ENCODE measurements at places on chromosomes 4 and X.

GRCh38 chr4:22741744-22742143, 49.0 kb downstream of the GBA3 start:
- no peak overlapping the region for H3K27ac ChIP-seq
- DNase-seq, result no peak
- no peaks in the 10 kb centered on the region for H3K4me1 ChIP-seq
- no peaks in the 10 kb centered on the region for H3K36me3 ChIP-seq
- no peak overlapping the region for H3K4me3 ChIP-seq

DNA sequence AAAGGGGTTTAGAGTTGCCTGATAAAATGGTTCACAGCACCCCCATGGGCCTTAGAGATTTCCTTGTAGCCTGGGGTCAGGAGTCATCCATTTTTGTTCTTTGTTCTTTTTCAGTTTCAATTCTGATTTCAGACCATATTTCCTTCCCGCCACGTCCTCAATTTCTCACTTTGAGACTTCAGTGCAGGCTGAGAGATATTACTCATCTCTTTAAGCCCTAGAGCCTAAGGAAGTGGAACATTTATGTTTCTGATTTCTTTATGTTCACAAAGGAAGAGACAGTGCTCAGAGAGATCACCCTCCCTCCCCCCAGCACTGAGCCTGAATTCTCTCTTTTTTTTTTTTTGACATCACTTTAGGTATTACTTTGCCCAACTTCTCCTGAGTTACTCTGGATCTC, 56.3 kb downstream of the MSN start:
- H3K27me3 ChIP-seq, result no peaks in the 10 kb centered on the region
- DNase-seq, result peak; percentile 8

- no peak overlapping the region for H3K27ac ChIP-seq
- H3K4me3 ChIP-seq, result no peak overlapping the region
- no peaks in the 10 kb centered on the region for H3K36me3 ChIP-seq
- no peak for DNase-seq
- H3K4me1 ChIP-seq, result no peaks in the 10 kb centered on the region
- no peaks in the 10 kb centered on the region for H3K27me3 ChIP-seq
Measured at GRCh38 chrX:65195621-65196020, 219.4 kb upstream of the ZC4H2 start.

DNA sequence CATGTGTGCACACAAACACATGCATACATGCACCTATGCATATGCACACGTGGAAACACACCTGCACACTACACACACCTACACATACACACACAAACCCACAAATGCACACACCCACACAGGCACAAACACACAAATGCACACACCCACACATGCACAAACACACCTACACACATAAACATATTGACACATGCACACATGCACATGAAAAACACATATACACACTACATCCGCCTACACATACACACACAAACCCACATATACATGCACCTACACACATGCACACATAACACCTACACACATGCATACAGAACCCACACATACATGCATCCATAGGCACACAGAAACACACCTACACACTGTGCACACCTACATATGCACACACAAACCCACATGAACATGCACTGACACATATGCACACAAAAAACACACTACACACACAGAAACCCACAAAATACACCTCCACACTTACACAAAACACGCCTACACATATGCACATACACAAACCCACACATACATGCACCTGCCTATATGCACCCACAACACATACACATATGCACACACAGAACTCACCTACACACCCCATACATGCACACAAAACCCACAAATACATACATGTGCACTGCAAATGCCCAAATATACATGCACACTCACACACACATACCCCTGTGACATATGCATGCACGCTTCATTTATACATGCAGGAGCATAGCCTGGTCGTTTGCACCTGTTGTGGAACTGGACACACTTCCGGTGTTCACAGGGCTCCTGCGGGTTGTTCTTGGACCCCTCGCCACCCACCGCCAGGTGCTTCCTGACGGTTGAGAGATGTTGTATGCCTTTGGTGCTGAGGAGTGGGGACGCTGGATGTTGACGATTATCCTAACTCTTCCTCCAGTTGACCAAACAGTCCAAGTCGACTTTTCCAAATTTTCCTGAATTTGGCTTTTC, 22.1 kb downstream of the CD99 start:
- no peak for DNase-seq
- H3K27ac ChIP-seq, result no peak overlapping the region
- H3K4me1 ChIP-seq, result peaks cover 43% of the 10 kb centered on the region
- H3K4me3 ChIP-seq, result no peak overlapping the region
- peaks cover 26% of the 10 kb centered on the region for H3K36me3 ChIP-seq

GRCh38 chr4:24777536-24778463, 17.6 kb upstream of the SOD3 start:
- no peaks in the 10 kb centered on the region for H3K4me1 ChIP-seq
- DNase-seq, result no peak
- H3K4me3 ChIP-seq, result no peak overlapping the region
- no peak overlapping the region for H3K27ac ChIP-seq
- no peaks in the 10 kb centered on the region for H3K27me3 ChIP-seq

DNA sequence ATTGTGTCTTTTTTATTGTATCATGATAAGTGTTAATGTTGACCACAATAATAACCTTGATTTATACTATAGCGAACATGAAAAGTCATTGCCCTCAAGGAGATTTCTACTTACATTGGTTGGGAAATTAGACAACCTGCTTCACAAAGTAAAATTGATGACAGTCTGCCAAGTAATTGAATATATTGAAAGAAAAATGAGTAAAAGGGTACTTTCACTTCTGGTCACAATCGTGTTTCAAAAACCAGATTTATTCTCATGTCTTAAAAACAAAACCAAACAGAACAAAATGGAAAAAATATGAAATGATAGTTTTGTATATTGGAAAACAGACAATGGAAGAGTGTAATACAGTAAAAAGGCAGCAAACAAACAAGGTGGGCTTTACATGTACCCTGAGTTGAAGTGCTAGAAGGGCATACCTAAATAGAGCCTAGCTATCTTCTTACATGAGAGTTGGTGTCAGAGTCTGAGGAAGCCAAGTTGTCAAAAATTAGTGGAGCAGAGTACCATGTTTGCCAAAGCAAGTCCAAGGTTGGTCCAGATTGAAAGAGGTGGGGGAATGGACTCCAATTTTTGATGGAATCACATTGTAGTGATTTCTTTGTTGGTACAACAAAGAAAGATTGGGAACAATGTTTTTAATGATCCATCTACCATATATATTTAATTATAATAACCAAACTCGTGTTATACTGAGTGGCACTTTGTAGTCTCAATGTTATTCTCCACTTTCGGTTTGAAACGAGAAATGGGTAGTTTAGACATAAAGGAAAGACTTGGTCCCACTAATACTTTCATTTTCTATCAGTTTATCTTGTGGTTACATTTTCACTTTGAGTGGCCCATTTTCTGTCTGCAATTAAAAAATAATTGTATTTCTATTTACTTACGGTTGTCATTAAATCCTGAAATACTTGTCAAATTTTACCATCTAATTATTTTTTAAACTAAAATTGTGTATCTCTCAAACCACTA, 775.6 kb downstream of the STIM2 start:
- H3K4me3 ChIP-seq, result no peak overlapping the region
- H3K36me3 ChIP-seq, result no peaks in the 10 kb centered on the region
- H3K4me1 ChIP-seq, result no peaks in the 10 kb centered on the region
- no peak overlapping the region for H3K27ac ChIP-seq
- DNase-seq, result no peak
- H3K27me3 ChIP-seq, result no peaks in the 10 kb centered on the region

DNA sequence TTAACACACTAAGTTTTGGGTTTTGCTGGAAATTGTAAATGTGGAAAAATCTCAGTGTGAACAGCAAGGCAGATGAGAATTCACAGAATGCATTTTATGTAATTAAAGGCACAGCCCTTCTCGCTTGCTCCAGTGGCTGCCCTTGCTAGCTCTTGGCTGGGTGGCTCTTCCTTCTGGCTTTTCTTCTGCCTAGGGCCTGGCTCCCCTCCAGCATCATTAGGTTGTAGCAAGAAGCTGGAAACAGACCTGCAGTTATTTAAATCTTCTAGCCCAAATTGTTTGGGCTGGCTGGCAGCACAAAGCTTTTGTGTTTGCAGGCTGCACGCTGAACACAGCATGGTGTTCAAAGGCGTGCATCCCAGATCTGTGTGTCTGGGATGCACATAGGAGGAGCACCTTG, 56.5 kb downstream of the LIMCH1 start:
- no peaks in the 10 kb centered on the region for H3K36me3 ChIP-seq
- H3K4me1 ChIP-seq, result no peaks in the 10 kb centered on the region
- H3K27ac ChIP-seq, result no peak overlapping the region
- H3K27me3 ChIP-seq, result no peaks in the 10 kb centered on the region
- DNase-seq, result no peak
- H3K4me3 ChIP-seq, result no peak overlapping the region

DNA sequence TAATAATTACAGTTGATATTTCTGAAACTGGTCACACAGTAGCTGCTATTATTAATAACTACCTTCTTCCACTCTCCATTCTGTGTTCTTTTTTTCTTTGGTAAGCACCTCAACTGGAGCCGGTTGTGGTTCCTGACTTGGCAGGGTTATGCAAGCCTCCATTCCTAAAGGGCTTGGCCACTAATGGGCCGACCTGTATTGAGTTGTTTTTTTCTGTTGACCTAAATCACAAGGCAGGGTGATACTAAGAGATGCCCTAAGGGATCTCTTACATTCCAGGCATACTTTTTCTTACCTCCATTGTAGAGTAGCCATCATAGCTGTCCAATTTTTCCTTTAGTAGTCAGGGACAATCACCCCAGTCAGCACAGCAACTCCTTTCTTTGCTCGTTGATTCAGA, 1295.8 kb upstream of the ADGRL3 start:
- H3K36me3 ChIP-seq, result no peaks in the 10 kb centered on the region
- H3K4me3 ChIP-seq, result no peak overlapping the region
- DNase-seq, result no peak
- no peaks in the 10 kb centered on the region for H3K27me3 ChIP-seq
- H3K27ac ChIP-seq, result no peak overlapping the region

GRCh38 chr4:102994803-102995202, 24.7 kb downstream of the SLC9B1 start:
- no peak overlapping the region for H3K27ac ChIP-seq
- no peaks in the 10 kb centered on the region for H3K4me1 ChIP-seq
- DNase-seq, result no peak
- H3K27me3 ChIP-seq, result no peaks in the 10 kb centered on the region
- H3K4me3 ChIP-seq, result no peak overlapping the region
- H3K36me3 ChIP-seq, result no peaks in the 10 kb centered on the region

DNA sequence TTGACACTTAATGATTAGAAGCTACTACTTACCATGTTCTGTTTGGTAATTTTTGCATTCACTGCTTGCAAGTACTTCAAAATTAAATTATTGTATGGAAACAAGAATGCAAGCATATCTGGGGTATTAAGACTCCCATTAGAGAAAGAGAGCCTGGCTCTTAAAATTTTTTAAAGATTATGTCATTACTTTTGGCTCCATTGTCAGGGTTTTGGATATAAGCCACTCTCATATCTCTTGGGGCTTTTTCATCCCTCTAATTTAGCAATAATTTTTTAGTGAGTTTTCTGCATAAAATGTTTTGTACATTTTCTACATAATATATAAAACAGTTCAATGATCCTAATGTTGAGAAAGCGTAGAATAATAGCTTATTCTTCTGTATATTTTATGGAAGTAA, 49.4 kb downstream of the SLC9A6 start:
- no peak overlapping the region for H3K4me3 ChIP-seq
- no peak for DNase-seq
- H3K4me1 ChIP-seq, result no peaks in the 10 kb centered on the region
- peaks cover 7% of the 10 kb centered on the region for H3K36me3 ChIP-seq

DNA sequence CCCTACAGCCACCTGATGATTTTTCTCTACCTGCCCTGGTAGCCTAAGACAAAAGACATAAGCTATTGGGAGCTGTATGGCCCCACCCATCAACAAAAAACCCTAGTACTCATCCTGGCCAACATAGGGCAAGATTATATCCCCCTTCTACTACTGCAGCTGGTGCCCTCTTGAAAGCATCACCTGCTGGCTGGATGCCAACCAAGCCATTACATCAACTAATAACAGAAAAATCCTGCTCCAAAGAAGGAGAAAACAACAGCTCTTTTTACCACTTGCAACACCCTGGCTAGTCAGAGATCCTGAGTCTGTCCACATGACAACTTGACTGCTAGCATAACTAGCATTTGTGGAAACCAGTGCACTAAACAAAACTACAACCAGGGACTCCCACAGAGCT, 43.6 kb upstream of the UPRT start:
- H3K27me3 ChIP-seq, result no peaks in the 10 kb centered on the region
- DNase-seq, result no peak
- H3K27ac ChIP-seq, result no peak overlapping the region

DNA sequence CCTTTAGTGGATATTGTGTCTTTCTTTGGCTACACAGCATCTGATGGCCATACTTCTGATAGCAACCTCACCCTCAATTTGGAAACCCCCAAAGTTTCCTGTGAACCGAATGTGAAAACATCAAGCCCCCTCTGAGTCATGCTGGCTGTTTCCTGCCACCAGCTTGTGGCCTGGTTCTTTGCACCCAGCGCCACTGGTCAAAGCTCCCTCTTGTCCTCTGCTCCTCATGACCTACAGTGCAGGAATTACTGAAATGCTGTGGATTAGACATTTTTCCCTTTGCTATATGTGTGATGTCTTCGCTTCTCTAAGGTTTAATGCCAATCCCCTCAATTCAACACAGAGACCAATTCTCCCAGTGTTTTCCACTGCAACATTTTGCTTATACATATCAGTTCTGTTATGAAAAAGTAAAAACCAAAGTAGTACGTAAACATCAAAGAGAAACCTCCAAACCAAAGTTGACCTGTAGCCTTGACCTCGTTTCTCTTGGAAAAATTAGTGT, 224.0 kb upstream of the TENM3 start:
- H3K36me3 ChIP-seq, result no peaks in the 10 kb centered on the region
- H3K4me1 ChIP-seq, result no peaks in the 10 kb centered on the region
- no peak overlapping the region for H3K27ac ChIP-seq
- DNase-seq, result no peak
- H3K27me3 ChIP-seq, result no peaks in the 10 kb centered on the region
- H3K4me3 ChIP-seq, result no peak overlapping the region

DNA sequence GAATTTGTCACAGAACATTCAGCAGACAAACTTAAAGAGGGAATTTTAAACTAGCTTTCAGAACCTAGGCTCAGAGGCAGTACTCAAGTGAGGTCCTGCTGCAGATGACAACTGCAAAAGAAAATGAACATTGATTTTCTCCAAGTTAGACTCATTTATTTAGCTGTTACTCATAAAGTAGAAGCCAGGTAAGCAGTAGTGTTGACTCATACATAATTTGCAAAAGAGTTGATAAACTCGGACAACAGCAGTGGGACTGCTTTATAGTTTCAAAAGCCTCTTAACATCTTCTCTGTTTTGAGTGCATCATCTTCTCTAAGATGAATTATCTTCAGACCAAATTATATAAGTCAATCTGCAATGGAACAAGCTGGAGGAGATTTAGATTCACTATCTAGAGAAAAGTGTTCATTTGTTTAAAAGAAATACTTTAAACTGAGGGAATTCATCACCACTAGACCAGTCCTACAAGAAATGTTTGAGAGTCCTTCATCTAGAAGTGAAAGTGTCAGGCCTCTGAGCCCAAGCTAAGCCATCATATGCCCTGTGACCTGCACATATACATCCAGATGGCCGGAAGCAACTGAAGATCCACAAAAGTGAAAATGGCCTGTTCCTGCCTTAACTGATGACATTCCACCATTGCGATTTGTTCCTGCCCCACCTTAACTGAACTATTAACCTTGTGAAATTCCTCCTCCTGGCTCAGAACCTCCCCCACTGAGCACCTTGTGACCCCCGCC, 49.5 kb downstream of the COQ2 start:
- H3K4me1 ChIP-seq, result peaks cover 49% of the 10 kb centered on the region
- no peak overlapping the region for H3K4me3 ChIP-seq
- H3K36me3 ChIP-seq, result no peaks in the 10 kb centered on the region
- no peak overlapping the region for H3K27ac ChIP-seq
